ENCODE measurements at places on chromosomes 11 and 22. TPM values are rescaled to one million over a fixed set of nuclear protein-coding genes. Genes with fewer than 3 reads are reported as not detected.

The TMEM121B gene
- 0.37 TPM for total RNA-seq

The RIC8A gene
- total RNA-seq: 119 TPM

The MUC6 gene
- total RNA-seq: not detected

The DENND6B gene
- 2.9 TPM for total RNA-seq

The PIWIL4 gene
- total RNA-seq: 0.25 TPM

The ZNF215 gene
- total RNA-seq: 6.0 TPM

The UBQLN3 gene
- not detected for total RNA-seq

The GRM5 gene
- total RNA-seq: 0.11 TPM

The GP1BB gene
- total RNA-seq: 1.5 TPM

The KRTAP5-9 gene
- total RNA-seq: 0.30 TPM

The MYOD1 gene
- not detected for total RNA-seq

The OR51B4 gene
- total RNA-seq: not detected

The KRTAP5-8 gene
- total RNA-seq: not detected

The DDI1 gene
- not detected for total RNA-seq

The P4HA3 gene
- total RNA-seq: 15.0 TPM

The OR2AG2 gene
- 0.46 TPM for total RNA-seq

The NLRP6 gene
- total RNA-seq: not detected

The SCGB2A2 gene
- total RNA-seq: not detected

The RCOR2 gene
- total RNA-seq: 0.13 TPM

The MRGPRE gene
- not detected for total RNA-seq

The TUT1 gene
- total RNA-seq: 16.9 TPM

The MYO7A gene
- 3.6 TPM for total RNA-seq

The PNPLA3 gene
- 12.1 TPM for total RNA-seq

The OR5AL1 gene
- total RNA-seq: not detected

The NRXN2 gene
- not detected for total RNA-seq

The TPBGL gene
- not detected for total RNA-seq

The IL17REL gene
- 0.15 TPM for total RNA-seq

The MMP8 gene
- total RNA-seq: not detected

The TRIM34 gene
- 6.7 TPM for total RNA-seq

The RBX1 gene
- total RNA-seq: 74.7 TPM

The GPHA2 gene
- total RNA-seq: not detected

The CRYBB3 gene
- total RNA-seq: 1.7 TPM

The DGAT2 gene
- total RNA-seq: 0.55 TPM

The ZNF70 gene
- 6.0 TPM for total RNA-seq

The GDPD4 gene
- total RNA-seq: not detected

The SMC1B gene
- 0.07 TPM for total RNA-seq

The PCNX3 gene
- total RNA-seq: 53.9 TPM

The KRTAP5-4 gene
- not detected for total RNA-seq

The HEPHL1 gene
- not detected for total RNA-seq

The MRPL49 gene
- total RNA-seq: 49.7 TPM

The OR6A2 gene
- 0.46 TPM for total RNA-seq

The PRODH gene
- total RNA-seq: not detected

The HTR3B gene
- not detected for total RNA-seq

The LINC01488 gene
- not detected for total RNA-seq

The ROBO4 gene
- total RNA-seq: 474 TPM

The BATF2 gene
- total RNA-seq: 0.81 TPM

The SLC37A2 gene
- 1.3 TPM for total RNA-seq

The OR5T2 gene
- not detected for total RNA-seq

The C11orf86 gene
- total RNA-seq: not detected

The MMP13 gene
- not detected for total RNA-seq

The LARGE2 gene
- not detected for total RNA-seq

The MAPK12 gene
- 72.3 TPM for total RNA-seq

All from endothelial cell of umbilical vein (primary cell).